ENCODE measurements at places on chromosomes 7 and 10.

GRCh38 chr10:69101451-69102095 is 13.7 kb downstream of the SRGN start:
- DNase-seq = no peak

GRCh38 chr7:100247152-100247757 is 27.5 kb downstream of the PVRIG start:
- DNase-seq = no peak

DNA sequence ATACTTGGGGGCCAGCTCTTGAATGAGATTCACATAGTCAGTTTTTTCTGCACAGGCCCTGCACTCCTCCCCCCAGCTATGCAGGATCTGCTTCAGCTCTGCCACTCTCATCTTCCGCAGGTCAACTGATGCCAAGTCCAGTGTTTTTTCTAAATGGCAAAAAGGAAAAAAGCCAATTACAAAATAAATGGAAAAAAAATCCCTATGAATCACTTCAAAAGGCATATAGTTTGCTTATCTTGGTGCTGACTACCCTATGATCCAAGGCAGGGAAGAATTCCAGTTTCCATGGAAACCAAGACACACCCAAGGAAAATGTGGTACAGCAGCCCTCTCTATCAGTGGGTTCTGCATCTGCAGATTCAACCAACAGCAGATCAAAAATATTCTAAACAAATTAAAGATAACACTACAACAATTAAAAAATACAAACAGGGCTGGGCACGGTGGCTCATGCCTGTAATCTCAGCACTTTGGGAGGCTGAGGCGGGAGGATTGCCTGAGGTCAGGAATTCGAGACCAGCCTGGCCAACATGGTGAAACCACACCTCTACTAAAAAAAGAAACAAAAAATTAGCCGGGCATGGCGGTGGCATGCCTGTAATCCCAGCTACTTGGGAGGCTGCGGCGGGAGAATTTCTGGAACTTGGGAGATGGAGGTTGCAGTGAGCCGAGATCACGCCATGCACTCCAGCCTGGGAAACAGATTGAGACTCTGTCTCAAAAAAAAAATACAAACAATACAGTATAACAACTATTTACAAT is 17.6 kb downstream of the CDNF start:
- DNase-seq = no peak

DNA sequence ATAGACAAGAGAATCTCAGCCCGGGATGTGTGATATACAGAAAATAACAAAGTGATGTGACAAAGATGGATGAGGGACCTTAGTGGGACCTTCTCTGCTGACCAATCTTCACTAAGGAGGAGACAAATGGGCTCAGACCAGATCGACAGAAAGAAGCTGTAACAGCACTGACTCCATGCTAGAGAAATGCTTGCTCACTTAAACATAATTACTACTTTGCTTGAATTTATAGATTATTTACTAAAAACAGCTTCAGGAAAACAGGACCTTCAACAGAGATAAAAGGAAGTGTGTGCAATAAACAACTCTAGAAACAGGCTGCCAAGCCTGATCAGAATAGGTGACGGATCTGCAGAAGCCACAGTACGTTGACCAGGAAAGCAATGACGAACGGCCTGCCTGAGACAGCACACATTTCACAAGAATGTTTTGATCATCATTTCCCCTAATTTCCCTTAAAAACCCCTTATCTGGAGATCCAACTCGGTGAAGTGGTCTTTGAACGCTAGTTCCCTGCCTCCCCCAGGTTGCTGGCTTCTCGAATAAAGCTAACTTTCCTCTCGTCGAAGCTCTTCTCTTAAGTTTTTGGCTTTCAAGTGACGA is 98.4 kb upstream of the STEAP1B start:
- no peak for DNase-seq

DNA sequence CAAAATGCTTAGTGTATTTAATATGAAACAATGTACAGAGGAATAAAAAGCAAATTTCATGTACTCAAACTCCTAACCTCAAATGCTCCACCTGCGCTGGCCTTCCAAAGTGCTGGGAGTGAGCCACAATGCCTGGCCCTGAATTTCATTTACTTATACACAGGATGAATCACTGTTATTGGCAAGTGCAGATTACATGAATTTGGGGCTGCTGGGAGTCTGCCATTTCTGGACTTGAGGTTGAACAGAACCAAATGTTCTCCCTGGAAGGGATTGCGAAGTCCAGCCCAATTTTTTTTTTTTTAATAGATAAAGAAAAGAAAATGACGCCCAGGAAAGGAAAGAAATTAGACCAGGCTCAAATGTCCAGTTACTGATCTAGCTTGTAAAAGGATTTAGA is 6.8 kb upstream of the CSTF2T start:
- no peak for DNase-seq

- no peak for DNase-seq
Observed at GRCh38 chr7:2886900-2887299, 42.8 kb upstream of the GNA12 start.

DNA sequence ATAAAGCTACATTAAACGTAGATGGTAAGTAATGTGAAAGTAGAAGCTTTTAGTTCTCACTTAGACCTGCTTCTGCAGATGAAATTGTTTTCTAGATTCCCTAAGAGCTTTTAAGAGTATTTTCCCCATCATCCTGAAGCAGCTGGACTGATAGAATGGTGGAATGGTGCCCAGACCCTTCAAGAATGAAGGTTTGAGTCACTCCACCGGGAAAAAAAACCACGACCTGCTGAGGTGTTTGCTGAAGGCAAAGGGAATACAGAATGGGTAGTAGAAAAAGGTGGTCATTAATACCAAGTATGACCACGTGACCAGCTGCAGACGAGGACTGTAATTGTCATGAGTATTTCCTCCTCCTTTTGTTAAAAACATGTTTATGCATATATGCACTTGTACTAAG is 79.2 kb upstream of the PTPRZ1 start:
- DNase-seq = no peak

DNA sequence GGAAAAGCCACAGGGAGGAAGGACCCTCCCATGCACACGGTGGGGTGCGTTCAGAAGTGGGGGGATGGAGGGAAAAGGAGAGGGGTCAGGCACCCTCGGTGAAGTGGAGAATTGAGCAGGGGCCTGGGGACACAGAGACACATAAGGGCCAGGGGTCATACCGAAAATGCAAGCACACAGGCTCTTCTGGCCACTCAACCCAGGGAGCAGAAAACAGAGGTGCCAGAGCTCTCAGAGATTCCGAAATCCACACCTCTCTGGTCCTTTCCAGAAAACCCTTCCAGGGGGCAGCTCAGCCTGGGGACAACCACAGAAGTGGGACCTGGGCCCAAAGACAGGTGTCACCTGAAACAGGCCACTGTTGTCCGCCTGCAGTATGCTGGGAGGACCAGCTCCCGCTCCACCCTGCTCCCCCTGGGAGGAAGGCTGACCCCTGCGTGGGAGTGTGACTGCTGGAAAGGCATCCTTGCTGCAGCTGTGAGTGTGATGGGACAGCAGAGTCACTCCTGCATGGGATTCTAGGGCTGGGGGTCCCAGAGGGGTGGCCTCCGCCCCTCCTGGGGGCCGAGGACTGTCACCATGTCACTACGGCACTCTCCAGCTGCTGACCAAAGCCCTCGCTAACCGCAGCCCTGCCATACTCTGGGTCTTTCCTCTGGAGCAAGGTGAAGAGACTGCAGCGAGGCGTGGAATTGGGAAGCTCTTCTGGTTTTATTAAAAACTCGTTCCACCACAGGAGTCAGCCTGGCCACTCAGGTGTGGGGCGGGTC is 63.1 kb downstream of the TMEM209 start:
- DNase-seq = no peak

- no peak for DNase-seq
Observed at GRCh38 chr7:46366526-46366925, 445.5 kb upstream of the IGFBP3 start.

GRCh38 chr7:40015790-40016296 is 65.8 kb downstream of the CDK13 start:
- no peak for DNase-seq

- no peak for DNase-seq
Observed at GRCh38 chr10:62433181-62433692, 59.1 kb downstream of the ZNF365 start.

DNA sequence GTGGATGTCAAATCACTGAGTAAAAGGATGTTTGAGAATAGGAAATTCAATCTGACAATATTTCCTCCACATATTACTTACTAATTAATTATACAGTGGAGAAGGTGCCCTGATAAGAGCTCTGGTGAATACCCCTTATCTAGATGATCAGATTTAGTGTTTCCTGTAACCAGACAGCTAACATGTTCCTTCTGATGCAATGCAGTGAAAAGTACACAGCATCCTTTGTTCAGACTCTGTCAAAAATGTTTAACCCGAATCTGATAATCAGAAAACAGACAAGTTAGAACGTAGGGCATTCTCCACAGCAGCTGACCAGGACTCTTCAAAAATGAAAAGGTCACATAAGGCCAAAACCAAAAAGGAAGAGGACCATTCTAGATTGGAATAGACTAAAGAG is 46.2 kb downstream of the WDR11 start:
- no peak for DNase-seq

- no peak for DNase-seq
Observed at GRCh38 chr7:92968502-92968901, 132.1 kb upstream of the CDK6 start.

- DNase-seq = no peak
Observed at GRCh38 chr10:1160561-1161314, 104.6 kb downstream of the WDR37 start.

GRCh38 chr7:147089051-147089461 is 972.5 kb downstream of the CNTNAP2 start:
- no peak for DNase-seq

DNA sequence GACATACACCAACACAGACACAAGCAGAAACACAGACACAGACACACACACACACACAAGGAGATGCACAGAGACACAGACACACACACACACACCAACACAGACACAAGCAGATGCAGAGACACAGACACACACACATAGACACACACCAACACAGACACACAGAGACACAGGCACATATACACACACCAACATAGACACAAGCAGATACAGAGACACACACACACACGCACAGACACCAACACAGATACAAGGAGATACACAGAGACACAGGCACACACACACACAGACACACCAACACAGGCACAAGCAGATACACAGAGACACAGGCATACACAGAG is 347.2 kb upstream of the KLF6 start:
- DNase-seq = no peak

- no peak for DNase-seq
Observed at GRCh38 chr7:73668103-73668885, 663 bp downstream of the VPS37D start.

DNA sequence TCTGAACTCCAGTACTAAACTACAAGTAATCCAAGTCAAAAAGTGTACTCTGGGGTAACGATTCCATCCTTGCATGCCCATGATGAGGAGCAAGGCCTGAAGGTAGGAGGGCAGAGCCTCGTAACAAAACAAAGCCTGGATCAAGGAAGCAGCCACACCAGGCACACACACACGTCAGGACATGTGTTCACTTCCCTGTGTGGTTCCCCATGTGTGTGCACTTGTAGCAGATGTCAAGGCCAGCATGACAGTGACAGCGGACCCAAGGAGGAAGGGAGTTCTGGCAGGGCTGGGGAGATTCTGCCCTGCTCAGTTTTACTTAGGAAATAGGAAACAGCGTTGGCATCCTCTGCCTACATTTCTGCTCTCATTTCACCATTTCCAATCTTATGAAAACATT is 92.8 kb downstream of the ALOX5 start:
- no peak for DNase-seq

DNA sequence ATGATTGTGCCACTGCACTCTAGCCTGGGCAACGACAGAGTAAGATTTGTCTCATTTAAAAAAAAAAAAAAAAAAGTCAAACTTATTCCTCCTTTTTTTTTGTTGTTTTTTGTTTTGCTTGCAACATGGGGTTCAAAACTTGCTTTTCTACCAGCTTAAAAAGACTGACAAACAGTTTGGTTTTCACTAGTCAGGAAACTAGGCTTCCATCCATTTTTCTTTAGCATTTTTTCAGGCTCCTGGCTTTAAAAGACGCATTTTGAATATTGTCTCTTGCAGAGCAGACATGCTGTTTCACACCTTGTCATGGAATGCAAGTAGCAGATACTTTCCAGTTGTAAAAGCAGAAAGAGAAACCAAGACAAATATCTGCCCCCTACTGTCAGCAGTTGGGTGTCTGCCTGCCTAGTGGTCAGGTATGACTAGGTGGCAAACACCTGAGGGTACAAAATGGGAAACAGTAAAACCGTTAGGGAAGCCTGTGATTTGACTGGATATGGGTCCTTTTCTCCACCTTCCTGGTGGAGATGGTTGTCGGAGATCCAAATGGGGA is 139.9 kb downstream of the CCDC71L start:
- no peak for DNase-seq

DNA sequence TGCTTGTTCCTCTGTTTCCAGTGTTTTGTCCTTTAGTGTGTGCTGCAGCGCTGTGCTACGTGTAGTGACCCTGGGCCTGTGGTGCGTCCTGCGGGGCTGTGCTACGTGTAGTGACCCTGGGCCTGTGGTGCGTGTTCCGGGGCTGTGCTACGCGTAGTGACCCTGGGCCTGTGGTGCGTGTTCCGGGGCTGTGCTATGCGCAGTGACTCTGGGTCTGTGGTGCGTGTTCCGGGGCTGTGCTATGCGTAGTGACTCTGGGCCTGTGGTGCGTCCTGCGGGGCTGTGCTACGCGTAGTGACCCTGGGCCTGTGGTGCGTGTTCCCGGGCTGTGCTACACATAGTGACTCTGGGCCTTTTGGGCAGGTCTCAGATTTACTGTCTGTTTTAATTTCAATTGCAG is 60.1 kb downstream of the INPP5A start:
- DNase-seq = no peak

DNA sequence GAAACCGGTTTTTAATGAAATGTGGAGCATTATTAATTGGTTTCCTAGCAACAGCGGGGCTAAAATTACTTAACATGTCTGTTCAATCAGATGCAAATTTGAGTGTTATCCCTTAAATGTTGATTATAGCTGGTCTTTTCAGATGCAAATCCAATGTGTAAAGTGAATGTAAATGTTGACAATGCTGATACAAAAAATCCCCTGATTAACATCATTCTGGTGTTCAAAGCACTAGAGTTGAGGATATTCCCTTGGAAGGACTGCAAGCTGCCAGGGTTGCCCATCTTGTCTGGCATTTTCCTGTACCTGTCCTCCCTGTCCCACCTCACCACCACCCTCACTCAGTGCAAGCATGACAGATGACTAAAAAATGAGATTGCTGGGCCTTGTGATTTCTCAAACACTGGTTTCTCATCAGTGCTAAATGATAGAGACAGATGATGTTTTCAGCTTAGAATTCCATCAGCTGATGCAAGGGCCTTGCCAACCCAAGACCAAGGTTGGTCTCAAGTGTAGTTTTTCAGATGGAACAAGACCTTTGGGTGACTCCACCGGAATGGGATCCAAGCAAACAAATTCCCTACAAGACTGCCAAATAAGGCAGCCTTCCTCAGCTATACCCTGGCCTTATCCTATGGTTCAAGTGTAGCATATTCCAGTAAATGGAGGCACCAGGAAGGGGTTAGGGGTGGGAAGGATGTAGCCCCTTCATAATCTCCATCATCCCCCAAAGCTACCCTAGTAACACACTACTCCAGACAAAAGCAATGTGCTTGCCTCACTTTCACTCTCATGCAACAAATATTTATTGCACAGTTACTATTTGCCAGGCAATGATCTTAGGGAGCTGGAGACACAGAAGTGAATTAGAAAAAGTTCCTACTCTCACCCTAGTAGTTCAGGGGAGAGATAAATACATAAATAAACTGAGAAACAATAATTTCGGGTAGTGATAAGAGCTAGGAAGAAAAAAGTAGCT is 54.9 kb downstream of the JAZF1 start:
- no peak for DNase-seq
